ENCODE measurements at places on chromosomes 2 and 18.

DNA sequence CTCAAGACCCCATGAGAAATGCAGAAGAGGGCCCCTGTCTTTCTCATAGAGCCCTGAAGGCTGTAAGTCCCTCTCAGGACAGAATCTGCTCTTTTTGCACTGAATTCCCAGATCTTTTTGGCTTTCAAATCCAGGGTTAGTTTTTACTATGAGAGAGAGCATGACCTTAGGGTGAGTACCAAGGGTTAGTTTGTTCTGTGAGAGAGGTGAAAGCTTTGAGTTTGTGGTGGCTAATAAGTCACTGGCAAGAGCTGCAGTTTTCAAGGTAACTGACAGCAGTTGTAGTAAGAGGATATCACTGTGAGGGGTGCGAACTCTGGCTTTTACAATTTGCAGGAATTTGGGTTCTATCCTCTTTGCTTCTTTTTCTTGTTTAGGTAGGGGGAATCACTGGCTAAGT, 248.4 kb upstream of the KCNH7 start:
- DNase-seq: no peak

DNA sequence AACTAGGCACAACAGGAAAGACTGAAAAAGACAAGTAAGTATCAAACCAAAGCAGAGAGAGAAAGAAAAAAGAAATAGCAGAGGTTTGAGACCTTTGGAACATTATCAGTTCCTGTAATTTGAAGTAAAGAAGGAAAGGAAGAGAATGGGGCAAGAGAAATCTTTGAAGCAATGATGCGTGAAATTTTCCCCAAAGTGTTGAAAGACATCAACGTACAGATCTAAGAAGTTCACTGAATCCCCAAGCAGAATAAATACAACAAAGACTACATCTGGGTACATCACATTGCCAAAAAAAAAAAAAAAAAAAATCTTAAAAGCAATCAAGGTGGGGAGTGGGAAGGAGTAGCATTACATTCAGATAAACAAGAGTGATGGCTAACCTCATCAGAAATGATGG, 6.0 kb upstream of the SLC30A6 start:
- no peak for DNase-seq

DNA sequence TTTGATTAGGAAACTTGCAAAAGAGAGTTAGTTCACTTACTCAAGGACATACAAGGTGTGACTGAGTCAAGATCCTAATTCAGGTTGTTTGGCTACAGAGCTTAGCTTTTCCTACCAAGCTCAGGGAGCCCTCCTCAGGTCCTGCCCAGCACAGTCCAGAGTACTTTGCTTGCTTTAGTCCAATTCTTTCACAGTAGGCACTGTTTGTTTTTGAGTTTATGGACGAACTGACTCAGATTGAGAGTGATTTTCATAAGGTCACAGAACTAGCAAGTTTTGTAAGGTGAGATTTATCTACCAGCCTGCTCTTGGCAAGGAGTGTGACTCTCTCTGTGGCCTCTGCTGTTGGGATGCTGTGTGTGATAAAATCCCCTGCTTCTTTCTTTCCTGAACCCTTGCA, 310.5 kb downstream of the PTPRM start:
- no peak for DNase-seq

DNA sequence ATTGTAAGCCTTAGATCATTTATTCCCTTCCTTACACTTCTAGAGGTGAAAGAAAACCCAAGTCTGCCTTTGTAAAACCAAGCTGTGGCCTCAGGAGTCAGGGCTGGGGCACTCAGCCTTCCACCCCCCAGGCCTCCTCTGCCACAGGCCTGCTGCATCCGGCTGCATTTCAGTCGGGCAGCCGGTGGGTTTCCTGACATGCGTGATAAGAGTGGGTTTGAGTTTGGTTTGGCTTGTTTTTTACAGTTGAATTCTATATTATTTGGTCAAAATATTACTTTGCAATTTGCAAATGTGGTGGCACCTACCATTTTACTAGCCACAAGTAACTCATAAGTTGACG, 42.4 kb downstream of the ADI1 start:
- no peak for DNase-seq

GRCh38 chr2:68620772-68621171, 22.6 kb upstream of the PROKR1 start:
- DNase-seq: no peak

DNA sequence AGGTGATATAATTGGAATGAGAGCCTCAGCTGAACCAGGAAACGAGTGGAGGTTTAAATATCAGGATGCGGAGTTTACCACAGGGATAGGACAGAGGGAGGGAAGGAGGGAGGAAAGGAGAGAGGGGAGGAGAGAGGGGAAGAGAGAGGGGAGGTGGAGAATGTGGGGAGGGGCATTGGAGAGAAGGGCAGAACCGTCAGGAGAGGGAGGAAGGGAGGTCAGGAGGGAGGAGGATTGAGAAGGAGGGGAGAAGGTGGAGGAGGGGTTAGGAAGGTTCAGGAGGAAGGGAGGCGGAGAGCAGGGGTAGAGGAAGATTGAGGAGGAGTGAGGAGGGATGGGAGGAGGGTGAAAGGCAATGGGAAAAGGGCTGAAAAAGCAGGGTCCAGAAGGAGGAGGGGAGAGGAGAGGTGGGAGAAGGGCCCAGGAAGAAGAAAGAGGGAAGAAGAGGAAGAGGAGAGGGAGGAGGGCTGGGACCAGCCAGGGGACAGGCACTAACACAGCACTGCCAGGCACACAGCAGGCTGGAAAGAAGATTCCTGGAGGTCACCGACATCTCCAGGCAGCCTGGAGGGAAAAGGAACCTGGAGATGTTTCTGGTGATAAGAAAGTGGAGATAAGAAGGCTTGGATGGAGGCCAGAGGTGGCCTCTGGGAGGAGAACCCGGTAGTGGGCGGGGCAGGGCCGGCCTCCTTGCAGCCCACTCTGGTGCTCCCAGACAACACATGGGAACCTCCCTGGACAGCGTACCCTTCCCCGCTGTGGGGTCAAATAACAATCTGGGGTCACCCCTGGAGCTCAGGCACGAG, 176.7 kb upstream of the SMAD2 start:
- DNase-seq: no peak

DNA sequence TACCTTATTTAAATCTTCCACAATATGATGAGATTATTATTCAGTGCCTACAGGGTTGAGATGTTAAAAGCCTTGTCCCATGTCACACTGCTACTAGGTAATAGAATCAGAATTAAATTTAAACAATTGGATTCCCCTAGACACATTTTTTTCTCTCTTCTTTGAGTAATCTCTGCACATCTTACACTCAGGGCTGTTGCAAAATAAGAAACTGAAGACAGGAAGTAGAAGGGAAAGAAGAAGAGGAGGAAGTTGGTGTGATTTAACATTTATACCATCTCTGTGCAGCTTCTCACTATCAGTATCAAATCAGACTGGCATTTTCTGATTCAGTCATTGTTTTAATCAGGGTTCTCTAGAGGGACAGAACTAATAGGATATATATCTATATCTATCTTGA, 677.6 kb downstream of the IRS1 start:
- no peak for DNase-seq

DNA sequence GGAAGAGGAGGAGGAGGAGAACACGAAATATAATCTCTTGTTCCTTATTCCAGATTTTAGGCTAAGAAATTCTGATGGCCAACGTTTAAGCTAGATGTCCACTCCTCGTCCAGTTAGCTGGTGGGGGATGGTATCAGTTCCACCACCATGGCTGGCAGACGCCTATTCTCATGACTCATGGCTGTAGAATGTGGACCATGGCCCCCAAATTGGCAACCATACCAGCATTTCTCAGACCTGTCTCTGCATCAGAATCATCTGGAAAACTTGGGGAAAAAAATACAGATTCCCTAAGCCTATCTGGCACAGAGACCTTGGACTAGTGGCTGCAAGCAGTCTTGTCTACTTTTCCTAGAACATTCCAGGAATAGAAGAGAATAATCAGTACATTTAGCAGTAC, 267.7 kb upstream of the SIX2 start:
- peak; percentile 65 for DNase-seq

GRCh38 chr18:24420551-24420950, 5.9 kb upstream of the IMPACT start:
- no peak for DNase-seq

- no peak for DNase-seq
Measured at GRCh38 chr2:190701586-190701985, 52.7 kb downstream of the NAB1 start.

GRCh38 chr2:36408198-36408703, 52.7 kb downstream of the CRIM1 start:
- DNase-seq: peak; percentile 36

- DNase-seq: no peak
Measured at GRCh38 chr2:50018921-50019320, 864.6 kb upstream of the FSHR start.

GRCh38 chr2:113124181-113124961, 3.0 kb upstream of the IL1RN start:
- peak; percentile 69 for DNase-seq

DNA sequence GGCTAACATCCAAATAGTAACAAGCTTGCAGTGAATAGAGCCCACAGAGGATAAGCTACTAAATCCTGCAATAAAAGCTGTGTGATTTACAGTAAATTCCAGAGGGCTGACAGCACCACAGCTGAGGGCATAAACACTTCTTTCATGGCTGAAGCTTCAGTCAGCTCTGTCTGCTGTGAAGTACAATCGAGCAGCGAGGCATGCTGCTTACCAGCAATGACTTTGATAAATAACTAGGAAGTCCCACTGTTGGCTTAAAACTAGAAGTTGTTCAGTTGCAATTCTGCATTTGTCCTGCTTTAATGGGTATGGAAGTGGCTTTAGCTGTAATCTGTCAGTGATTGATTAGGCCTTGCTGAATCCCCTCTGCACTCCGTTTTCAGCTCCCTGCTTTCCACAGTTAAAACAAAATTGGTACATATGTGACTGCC, 65.2 kb upstream of the FIGN start:
- peak; percentile 47 for DNase-seq

DNA sequence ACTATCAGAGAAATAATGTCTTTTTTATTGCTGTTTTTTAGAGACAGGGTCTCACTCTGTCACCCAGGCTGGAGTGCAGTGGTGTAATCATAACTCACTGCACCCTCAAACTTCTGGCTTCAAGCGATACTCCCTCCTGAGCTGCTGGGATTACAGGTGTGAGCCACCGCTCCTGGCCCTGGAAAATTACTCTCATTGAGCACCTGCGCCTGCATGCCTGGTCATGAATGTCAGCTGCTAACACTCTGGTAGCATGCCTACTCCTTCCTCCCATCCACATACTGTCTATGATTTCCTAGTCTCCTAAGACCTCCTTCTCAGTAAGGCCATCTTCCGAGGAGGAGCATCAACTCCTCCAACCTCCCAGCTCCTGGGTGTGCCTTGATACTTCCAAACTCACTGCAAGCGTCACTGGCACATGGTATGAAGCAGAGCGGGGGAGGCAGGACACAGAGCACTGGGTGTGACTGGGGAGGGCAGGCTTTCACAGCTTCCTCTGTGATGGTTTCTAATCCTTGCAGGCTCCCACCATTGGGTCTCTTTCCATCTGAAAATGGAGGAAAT, 1.6 kb upstream of the MAP2 start:
- no peak for DNase-seq

- DNase-seq: peak; percentile 26
Measured at GRCh38 chr2:150981826-150982225, 279.8 kb downstream of the RBM43 start.

- DNase-seq: no peak
Measured at GRCh38 chr2:235679471-235679870, 185.6 kb downstream of the AGAP1 start.

DNA sequence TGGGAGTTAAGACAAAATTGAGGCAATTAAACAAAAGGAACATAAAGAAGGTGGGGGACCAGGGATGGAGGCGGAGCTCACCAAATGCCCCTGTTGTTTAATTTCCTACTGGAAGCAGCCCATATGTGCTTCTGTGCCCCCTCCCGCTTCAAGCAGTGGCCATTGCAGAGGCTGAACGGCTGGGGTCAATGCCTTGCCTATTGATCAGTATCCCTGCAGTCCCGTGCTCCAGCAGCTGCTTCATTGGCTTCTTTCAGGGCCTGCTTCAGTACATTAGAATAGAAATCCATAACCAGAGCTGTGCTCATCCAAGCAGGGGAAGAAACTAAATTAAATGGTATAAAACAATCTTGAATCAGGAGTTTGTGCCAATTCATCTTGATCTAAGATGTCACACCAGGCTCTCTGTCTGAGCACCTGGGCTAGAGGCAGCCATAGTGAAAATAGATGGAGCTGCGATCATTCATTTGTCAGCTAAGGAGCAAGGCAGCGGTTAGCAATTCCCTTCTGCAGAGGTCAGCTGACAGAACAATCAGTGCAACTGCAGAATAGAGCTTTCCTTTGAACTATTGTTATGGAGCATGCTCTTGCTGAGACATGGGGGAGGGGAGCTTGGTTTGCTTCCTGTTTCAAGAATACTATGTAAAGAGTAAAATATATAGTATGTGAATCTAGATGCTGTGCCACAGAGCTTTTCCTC, 222.4 kb downstream of the WDR7 start:
- DNase-seq: no peak

Measured in ELR (cell line).